Fibroblast of lung (primary cell): ENCODE measurements at places on chromosomes 5 and 9.
A peak's percentile ranks its signal among the peaks of the same experiment; 100 is the strongest.

- DNase-seq: no peak
Observed at GRCh38 chr5:16411741-16412455, 53.7 kb downstream of the ZNF622 start.

DNA sequence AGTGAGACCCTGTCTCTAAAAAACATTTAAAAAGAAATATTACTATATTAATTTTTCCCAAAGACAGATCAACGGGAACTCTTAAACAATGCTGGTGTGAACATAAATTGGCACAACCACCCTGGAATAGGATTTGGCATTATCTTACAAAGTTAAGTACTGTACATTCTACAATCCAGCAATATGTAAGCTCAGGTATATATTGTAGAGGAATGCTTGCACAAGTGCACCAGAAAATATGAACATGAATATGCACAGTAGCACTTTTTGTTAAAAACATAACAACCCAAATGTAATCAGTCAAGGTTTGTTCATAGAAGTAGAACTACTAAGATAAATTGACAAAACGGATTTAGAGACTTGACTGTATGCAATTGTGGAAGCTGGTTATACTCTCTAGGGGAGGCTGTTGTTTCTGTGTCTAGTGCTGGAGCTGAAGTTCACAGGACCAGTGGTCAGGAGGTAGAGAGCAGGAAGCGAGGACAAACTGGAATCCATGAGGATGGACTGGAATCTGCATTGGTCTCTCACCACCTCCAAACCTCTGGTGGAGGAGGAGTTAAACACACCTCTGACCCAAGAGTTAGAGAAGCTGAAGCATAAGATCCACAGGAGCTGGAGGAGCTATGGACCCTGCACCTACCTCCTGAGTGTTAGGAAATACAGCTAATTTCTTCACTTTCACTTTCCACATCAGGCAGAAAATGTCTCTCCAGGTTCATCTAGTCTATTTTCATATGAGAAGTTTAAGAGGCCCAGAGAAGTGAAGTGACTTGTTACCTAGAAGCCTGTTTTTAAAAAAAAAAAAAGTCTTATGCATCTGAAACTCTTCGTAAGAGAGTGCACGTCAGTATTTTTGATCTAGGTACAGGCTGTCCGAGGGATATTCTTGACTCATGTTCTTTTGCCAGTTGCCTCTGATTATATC is 20.3 kb upstream of the RIC1 start:
- no peak for DNase-seq

GRCh38 chr5:141050622-141051520 is at the start of gene PCDHB1:
PCDHB1 (plus strand) TSS chr5:141051374; CDS start chr5:141051471, 97 bp downstream.
- DNase-seq: no peak

DNA sequence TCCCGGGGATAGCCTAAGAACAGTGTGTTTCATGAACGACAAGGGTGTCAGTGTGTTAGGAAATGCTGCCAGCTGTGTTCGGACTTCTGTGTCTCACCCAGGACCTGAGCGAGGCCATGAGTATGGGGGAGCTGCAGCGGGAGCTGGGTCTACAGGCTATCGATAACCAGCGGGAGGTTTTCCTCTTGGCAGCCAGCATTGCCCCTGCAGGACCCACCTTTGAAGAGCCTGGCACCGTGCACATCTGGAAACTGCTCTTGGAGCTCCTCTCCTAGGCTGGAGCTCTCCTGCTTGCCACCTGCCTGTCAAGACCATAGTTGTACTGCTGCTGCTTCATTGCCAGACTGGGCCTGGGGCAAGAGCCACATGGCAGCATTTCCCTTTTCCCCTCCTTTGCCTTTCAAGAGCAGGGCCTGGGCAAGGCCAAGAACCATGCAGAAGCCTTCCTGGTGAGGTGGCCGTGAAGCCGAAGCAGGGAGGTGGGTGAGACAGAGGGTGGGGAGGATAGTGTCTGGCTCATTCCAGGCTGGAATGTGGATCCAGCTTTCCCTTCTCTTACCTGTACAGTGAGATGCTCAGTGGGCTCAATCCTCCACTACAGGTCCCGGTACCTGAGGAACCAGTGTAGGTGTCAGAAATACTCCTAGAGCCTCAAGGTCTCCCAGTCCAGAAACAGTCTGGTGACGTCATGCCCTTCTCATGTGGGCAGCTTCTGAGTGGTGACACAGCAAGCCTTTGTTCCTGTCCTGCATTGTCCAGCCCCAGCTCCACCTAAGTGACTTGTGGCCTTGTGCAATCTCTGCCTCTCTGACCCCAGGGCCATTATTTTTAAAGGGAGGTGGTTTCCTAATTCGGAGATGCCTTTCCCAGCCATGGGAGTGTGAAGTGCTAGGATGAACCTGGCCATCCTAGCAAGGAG is 6.6 kb downstream of the ARL10 start:
- no peak for DNase-seq

DNA sequence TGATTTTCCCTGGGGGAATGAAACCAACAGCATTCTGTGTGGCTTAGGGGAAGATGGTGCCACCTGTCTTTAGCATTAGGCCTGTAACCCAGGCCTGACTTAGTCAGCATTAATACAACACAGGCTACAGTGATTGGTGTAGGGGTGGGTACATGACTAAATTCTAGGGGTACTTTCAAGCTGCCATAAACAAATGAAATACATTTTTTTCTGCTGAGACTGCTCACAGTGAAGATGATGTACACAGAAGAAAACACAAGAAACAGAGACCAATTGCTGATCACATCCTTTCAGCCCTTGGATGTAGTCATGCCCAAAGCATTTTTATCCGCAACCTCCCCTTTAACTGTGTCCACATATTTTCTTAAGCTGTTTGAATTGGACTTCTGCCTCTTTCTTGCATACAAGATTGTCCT is 527.2 kb downstream of the KCTD16 start:
- DNase-seq: peak; percentile 99

DNA sequence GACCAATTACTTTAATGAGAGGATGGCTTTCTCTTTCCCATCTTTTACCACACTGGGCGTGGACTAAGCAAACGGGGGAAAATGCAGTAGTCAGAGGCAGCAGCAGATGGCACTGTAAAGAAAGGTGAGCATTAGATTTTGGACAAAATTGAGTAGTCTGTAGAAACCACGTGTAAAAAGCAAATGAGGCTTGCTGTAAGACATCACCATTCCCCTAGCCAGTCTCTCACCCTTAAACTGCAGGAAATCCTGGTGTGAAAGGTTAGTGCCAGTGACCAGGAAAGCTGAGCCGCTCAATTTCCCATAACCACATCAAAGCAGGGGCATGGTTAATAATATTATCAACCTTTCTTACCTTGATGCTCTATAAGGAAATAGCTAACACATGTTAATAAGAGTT is 31.8 kb downstream of the SPATA31C2 start:
- DNase-seq: peak; percentile 35

- no peak for DNase-seq
Observed at GRCh38 chr9:18073002-18073401, 401.0 kb upstream of the ADAMTSL1 start.

DNA sequence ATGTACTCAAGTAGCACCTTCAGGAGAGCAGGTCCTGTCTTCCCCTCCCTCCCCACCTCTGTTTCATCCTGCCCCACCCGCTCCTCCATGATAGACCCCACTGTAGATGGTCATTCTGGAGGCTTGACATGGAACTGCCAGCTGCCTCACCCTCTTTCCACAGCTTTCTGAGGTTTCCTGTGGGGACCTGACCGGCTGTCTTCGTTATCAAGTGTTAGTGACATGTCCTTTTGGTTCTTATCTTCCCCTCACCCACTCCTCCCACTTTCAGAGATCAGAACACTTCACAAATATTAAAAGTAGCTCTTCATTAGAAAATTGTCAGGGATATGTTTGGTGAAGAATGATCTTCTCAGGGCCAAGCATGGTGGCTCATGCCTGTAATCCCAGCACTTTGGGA is 52.7 kb downstream of the MEGF10 start:
- no peak for DNase-seq

DNA sequence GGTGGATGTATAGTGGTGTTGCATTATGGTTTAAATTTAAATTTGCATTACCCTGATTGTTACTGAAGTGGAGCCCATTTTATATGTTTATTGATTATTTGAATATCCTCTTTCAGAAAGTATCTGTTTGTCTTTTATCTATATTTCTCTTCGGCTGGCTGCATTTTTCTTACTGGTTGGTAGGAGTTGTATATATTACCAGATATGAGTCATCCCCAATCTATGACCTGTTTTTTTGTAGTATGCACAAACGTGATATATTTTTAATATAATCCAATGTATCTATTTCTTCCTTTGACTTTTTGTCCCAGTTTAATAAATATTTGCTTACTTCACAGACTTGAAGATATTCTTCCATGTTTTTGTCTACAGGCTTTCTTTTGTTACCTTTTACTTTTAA is 29.3 kb upstream of the CAMK4 start:
- peak; percentile 2 for DNase-seq

DNA sequence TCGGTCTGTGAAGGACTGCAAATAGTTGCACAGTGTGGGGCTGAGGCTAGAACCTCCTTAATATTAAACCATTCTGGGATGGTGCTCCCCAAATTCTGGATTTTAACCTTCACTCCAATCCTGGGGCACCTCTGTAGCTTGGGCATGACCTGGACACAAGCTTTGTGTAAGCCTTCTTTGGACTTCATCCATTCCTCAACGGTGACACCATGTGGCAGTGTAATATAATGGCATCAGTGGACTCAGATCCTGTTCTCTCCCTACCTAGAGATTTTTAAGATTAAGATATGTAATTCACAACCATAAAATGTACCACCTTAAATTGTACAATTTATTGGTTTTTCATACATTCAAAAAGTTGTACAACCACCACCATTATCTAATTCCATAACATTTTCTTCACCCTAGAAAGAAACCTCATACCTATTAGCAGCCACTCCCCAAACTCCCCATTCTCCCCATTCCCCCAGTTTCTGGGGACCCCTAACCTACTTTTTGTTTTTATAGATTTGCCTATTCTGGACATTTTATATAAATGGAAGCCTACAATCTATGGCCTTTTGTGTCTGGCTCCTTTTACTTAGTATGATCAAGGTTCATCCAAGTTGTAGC is 4.8 kb upstream of the PLGRKT start:
- peak; percentile 70 for DNase-seq

- no peak for DNase-seq
Observed at GRCh38 chr5:168658394-168658793, 79.2 kb upstream of the PANK3 start.

- DNase-seq: no peak
Observed at GRCh38 chr9:2359891-2360471, 261.6 kb upstream of the VLDLR start.

DNA sequence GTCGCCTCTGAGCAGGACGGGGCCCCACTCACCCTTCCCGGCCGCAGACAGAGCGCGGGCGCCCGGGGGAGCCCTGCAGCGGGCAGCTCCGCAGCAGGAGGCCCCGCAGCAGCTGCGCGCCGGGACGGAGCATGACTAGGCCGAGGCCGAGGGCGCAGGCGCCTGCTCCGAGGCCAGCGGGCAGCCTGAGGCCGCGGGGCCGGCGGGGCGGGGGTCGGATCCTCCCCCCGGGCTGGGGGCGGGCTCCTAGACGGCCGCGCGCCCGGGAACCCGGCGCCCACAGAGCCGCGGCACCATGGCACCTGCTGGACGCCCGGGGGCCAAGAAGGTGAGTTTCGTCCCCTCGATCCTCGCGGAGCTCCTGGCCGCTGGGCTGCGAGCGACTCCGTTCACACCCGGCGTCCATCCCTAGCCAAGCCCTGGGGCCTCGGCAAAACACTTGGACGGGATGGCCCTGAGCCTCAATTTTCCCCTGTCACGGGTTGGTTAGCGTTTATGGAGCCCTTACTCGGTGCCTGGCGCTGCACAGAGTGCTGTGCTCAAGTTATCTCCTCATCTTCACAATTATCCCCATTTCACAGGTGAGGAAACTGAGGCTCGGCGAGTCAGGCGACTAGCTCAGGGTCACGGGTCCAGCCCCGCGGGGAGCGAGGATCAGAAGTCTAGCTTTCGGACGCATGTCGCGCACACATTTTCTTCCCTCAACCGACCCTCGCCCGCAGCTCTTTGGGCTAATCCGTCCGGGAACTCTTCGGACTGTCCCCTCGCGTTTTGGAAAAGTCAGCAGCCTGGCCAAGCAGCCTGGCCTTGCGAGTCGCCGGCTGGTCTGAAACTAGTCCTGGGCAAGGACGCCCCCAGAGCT is at the start of the genes BHMT2 and DMGDH:
BHMT2 (plus strand) TSS at position 280 of the 862 bp plus-strand sequence; CDS start at position 296, 16 bp downstream.
DMGDH (minus strand) TSS at position 187 of the 862 bp plus-strand sequence; CDS start at position 133, 54 bp downstream.
- peak; percentile 68 for DNase-seq

GRCh38 chr9:15693701-15694100 is 140.9 kb downstream of the CCDC171 start:
- DNase-seq: no peak

DNA sequence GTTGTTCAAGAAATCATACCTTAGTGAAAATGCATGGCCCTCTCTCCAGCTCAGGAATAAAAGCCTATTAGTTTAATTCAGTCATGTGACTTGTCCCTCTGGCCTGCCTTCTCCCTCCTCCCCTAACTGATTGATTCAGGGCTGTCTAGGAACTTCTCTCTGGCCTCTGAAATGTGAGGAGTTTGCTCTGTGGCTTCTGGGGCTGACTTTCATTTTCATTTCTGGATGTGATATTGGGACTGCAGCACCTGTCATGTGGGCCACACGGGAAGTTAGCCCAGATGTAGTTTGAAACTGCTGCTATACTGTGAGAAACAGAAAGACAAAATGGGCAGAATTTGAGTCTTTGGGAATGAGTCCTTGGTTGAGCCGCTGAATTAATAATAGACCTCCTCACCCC is 44.8 kb downstream of the PARP8 start:
- peak; percentile 47 for DNase-seq

DNA sequence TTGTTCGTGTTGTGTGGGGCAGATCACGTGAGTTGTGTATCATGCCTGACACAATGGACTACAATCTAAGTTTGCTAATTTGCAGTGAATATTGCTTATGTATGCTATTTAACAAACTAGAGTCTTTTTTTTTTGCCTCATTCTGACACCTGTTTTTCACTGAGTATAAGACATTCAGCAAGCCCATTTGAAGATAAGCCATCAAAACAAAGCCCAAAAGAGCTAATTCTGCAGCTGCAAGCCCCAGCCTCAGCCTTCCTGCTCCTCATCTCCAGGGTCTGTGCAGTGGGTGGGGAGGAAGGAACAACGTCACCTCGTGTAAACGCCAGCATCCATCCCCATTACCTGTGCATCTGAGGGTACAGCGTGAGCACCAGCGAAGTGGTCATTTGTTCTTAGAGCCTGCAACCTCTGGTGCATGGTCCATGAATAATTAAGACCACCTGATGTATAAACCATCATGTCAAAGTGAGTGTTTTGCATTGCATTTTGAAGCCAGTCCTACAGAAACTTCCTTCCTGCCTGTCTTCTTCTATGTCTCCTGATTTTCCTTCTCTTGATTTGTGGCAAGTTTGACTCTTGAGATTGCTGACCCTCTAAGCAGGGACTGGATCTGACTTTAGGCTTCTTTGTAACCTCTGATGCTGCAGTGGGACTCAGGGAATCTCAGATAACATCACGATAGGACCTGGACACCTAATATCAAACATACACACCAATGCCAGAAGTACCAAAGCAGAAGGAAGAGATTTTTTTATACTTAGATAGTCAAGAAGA is 73.2 kb downstream of the FGF1 start:
- no peak for DNase-seq

GRCh38 chr5:55191165-55191564 is 18.2 kb upstream of the CDC20B start:
- DNase-seq: no peak
